ENCODE measurements at places on chromosomes 12 and 14. TPM values are rescaled to one million over a fixed set of nuclear protein-coding genes. Genes with fewer than 3 reads are reported as not detected.

DNA sequence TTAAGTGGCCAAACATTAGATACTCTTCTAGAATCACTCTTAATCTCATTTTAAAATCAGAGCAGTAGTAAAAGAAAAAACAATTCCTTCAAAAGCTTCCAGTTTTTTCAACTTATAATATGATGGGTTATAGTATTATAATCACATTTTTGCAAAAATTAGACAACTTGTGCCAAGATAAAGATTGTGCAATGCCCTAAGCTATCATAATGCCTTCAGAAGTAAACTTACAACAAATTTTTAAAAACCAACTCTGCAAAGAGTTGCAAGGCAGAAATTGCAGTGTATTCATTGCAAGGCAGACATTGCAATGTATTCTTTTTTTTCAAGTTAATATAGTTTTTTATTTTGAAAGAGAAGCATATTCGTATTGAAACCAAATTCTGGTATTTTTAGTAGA, 47.2 kb upstream of the KITLG start:
- no peak for DNase-seq

ACAD10 gene
- 21.8 TPM for total RNA-seq

COX8C gene
- not detected for total RNA-seq

DNA sequence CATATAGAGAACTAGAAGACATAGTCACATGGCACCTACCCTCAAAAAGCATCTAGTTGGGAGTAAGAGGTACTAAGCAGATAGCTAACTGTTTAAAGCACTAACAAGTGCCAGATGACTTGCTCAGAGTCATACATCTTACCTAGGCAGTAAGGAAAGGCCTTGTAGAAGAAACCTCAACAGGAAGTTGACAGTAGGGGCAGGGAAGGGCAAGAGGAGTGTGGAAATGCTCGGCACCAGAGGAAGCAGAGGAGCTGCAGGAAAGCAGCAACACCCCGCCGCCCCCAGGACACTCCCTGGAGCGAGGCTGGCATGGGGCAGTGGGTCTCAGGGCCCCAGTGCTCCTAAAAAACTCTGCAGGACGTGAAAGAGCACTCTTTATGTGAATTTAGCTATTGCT, 92.9 kb downstream of the PPP2R5C start:
- DNase-seq: no peak

DNA sequence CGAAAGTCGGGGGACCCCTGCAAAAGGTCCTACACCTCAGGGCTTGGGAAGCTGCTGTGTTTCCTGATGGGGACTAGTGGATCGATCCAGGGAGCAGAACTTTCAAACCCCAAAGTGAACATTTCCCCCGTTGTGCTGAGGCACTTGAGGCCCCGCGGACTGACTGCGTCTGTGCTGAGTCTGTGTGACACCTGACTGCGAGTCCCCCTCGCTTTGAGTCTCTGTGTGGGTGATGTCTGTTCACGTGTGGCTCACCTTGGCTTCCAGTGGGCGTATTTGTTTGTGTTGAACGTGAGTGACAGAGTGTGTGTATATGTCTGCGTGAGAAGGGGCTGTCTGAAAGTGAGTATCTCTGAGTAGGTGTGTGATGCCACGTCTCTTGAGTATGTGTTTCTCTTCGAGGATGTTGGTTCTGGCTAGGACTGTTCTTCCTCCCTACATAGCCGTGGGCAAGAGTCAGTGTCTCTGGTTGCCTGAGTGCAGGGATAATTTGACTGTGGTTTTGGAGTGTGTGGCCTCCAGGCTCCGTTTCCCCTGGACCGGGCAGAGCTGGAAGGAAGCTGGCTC, 1.3 kb downstream of the TEAD4 start:
- DNase-seq: no peak

- no peak for DNase-seq
Observed at GRCh38 chr12:112617153-112617505, 174.4 kb upstream of the RPH3A start.

- no peak for DNase-seq
Observed at GRCh38 chr14:51844081-51844881, 16.1 kb upstream of the GNG2 start.

GRCh38 chr12:121284551-121285390, 11.7 kb downstream of the CAMKK2 start:
- DNase-seq: no peak

KLRD1 gene
- total RNA-seq: 0.79 TPM

ADCY6 gene
- 34.8 TPM for total RNA-seq

DNA sequence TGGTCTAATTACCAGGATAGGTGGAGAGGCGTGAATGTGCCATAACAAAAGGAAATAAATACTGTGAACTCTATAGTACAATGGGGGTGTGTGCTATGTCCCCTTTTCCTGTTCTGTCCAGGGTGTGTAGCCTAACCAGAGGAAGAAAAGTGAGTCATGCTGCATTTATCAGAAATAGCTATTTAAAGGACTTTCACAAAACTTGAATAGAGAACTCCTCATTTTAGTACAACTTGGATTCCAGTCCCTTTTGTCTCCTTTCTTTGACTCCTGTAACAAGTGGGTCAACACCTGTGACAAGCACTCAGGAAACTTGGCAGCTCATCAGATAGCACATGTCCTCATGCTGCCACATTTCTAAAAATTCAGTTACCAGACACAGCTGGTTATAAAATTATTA, 123.4 kb downstream of the CCDC91 start:
- no peak for DNase-seq

DNA sequence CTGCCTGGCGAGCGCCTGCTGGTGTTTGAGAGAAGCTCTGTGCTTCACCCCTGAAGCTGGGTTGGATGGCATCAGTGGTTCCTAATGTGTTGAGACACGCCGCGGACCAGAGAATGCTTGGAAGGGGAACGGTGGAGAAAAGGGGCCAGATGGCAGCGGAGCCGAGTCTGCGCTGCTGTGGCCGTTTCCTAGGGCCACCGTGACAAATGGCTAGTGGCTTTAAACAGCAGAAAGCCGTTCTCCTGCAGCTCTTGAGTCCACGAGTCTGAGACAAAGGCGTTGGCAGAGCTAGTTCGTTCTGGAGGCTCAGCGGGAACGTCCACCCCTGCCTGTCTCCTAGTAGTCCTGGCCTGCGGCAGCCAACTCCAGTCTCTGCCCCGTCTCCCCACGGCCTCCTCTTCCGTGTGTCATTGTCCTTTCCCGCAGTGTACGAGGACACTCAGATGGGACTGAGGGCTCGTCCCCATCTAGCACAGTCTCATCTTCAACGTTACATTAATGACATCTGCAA, 103.6 kb downstream of the ADGRD1 start:
- DNase-seq: no peak

GRCh38 chr14:102949801-102950451, 27.5 kb downstream of the AMN start:
- DNase-seq: no peak

ARMH4 gene
- 13.8 TPM for total RNA-seq

- DNase-seq: peak; percentile 12
Observed at GRCh38 chr14:75906680-75907280, 75.0 kb downstream of the TGFB3 start.
